ENCODE measurements at places on chromosomes 7 and 10. TPM values are rescaled to one million over a fixed set of nuclear protein-coding genes. Genes with fewer than 3 reads are reported as not detected.

Gene ZNF3
- total RNA-seq, result 44.9 TPM

Gene RBM20
- 3.3 TPM for total RNA-seq

Gene INHBA
- 76.1 TPM for total RNA-seq

Gene PRF1
- not detected for total RNA-seq

Gene NPFFR1
- 0.04 TPM for total RNA-seq

Gene TMEM130
- 0.33 TPM for total RNA-seq

Gene PPP1R17
- total RNA-seq, result not detected

GRCh38 chr7:74083928-74084721 lies 521 bp downstream of the LIMK1 start:
- DNase-seq, result no peak

GRCh38 chr7:1112109-1112508 lies 24.2 kb downstream of the GPER1 start:
- no peak for DNase-seq

- peak; percentile 48 for DNase-seq
Measured at GRCh38 chr7:71637578-71637977, 505.6 kb downstream of the GALNT17 start.

GRCh38 chr10:70312249-70312648 lies 28.4 kb upstream of the NPFFR1 start:
- no peak for DNase-seq

- DNase-seq, result no peak
Measured at GRCh38 chr7:26437003-26437532, 145.4 kb downstream of the SNX10 start.

GRCh38 chr10:69801094-69801433 lies 642 bp upstream of the COL13A1 start:
- no peak for DNase-seq

- DNase-seq, result no peak
Measured at GRCh38 chr7:74372511-74373111, 81.1 kb upstream of the GTF2IRD1 start.

DNA sequence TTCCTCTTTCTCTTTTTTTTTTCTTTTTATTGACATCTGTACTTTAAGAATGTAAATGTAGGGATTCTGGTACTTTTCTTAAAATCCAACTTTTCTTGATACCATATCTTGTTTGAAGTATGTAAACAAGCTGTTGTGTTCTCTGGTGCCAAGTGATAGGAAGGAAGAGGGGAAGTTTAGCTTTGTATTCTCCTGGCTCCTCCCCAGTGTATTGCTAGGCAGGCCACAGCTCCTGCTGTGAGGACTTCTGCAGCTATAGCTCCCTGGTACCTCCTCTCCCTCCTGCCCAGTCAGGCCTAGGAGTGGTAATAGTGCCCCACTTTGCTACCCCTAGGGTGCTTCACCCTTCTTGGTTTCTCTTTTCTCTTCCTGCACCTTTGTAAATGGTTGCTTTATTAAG lies 45.3 kb upstream of the SP8 start:
- DNase-seq, result no peak

DNA sequence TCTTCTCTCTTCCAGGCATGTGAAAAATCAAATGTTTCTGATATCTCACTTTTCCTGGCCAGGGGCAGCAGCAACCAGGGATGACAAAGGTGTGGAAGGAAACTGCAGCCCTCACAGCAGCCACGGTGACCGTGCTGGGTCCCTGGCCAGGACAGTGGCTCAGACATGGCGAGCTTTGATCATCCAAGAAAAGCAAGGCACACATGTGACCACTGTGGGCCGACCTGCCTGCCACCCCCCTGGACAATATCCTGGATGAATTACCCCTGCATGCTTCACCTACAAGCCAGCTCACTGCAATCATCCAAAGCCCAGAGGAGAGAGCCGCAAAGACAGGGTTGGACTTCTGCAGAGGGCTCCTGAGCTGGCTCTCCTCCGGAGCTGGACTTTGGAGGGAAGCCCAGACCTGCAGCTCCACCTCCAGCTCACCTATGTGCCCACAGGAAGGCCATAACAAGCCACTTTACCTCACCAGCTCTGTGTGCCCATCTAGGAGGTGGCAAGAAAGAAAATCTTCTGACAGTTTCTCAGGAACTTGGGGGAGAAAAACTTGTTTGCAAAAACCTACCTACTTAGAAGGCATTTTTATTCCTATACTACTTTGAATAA lies 2.7 kb downstream of the CHST15 start:
- DNase-seq, result no peak

GRCh38 chr10:71780156-71780555 lies 6.8 kb upstream of the VSIR start:
- no peak for DNase-seq

- no peak for DNase-seq
Measured at GRCh38 chr7:68776326-68776725, 821.9 kb upstream of the AUTS2 start.

DNA sequence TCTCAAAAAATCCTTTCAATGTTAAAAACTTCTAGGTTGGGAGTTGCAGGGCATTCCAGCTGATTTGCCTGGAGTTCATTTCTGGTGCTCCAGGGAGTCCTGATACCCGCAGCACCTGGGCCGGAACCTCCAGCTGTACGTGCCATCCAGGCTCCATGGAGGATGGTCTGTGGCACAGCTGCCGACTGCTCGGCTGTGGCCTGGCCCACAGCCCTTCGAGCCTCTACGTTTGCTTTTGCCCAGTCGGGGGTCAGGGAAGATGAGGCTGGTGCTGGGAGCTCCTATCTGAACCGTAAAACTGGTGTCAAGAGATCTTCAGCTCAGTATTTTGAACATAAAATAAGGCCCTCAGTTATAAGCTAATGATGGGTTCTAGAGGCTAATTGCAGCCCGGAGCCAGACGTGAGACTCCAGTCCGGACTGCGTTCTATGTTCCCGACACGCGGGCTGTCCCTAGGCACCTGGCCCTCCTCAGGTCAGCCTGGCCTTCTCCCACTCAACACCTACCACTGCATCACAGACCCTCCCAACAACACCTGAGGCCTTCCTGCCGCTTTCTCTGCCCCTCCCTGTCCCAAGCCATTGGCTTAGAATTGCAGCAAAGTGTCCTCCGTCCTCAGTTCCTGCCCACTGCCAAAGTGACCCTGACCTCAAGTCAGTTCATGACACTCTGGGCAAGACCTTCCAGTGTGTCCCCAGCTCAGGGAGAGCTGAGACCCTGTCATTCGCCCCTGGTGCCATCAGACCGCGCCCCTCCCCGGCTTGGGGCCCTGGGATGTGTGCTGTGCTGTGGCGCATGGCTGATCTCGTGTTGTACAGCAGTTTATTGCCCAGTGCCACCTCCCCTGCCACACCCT lies 64.2 kb upstream of the DNAJB6 start:
- DNase-seq, result no peak

DNA sequence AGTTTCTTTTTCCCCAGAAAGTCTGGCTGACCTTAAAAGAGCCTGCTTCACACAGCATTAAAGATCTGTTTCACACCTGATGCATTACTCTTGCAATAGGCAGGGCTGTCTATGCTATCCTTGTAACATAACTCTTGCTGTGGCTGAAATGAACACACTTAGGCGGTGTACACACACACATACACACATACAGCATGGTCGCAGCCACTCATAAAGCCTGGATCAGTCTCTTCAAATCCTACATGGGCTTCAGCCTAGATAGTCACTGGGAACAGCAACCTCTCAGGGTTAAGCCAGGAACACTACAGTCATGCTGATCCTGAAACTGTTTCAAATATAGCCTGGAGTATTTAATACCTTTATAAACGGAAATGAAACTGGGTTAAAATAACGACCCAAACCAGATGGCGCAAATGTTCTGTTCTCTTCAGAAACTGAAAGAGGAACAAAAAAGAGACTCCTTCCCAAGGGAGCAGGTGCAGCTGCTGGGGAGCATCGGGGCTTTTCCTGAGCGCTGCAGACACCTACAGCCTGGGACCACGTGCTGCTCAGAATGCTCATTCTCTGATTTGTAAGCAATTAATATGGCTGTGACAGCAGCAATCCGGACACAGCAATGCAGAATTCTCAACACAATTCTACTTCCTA lies 61.0 kb upstream of the SFMBT2 start:
- DNase-seq, result no peak

DNA sequence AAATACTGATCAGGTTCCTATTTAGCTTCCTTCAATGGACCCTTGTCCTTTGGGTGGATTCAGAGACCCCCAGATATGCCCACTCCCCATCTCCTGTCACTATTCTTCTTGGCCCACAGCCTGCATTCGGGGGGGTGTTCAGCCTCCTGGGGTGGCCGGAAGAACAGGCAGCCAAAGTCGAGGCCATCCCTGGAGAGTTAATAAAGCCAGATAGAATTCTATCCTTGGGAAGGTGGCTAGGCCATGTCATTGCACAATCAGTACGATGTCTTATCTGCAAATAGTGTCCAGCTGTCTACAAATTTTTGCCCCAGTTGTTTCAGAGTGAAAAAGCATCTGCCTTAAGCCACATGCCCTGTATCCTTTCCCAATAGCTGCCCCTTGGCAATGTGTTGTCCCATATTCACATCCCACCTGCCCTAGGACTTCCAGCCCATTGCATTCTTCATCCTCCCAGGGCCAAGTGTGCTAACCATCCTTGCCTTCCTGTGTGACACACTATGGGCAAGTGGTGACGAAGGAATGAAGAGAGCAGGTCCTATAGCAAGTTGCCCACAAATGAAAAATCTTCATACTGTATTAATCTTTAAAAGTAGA lies 9.9 kb upstream of the FAM107B start:
- no peak for DNase-seq

- no peak for DNase-seq
Measured at GRCh38 chr10:1545524-1545923, 191.8 kb downstream of the ADARB2 start.

- DNase-seq, result no peak
Measured at GRCh38 chr7:131222171-131222570, 105.5 kb upstream of the MKLN1 start.

GRCh38 chr7:158186864-158187693 lies 400.5 kb downstream of the PTPRN2 start:
- DNase-seq, result no peak

All from kidney epithelial cell (primary cell).